Activated T-helper 1 cell treated with anti-CD3 and anti-CD28 coated beads, Interleukin-12 subunit alpha, Interleukin-12 subunit beta, Interleukin-2, Interleukin-4 antibody, amounts not matched to agents 30 ng/mL and 10 ng/mL and 1 ng/mL, durations not matched to agents 14 hours and 24 hours and 36 hours (primary cell): ENCODE measurements at places on chromosomes 3 and 15.

GRCh38 chr15:25181293-25182097 lies 226.7 kb downstream of the SNRPN start:
- no peak for DNase-seq

DNA sequence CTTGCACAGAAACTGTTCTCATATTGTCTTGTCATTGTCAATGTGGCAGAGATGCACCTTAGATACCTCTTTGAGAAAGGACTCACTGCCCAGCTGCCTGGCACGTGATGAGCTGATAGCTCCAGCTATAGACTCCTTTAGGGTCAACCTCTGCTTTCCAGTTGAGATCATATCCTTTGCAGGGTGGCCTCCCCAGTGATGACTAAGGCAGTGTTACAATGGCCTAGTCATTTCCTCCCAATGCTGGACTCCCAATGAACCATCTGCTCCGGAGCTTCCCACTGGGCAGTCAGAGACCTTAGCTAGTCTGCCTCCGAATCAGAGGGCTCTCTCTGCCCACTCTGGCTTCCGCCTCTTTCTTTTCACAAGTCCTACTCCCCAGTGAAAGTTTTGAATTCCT lies 79.5 kb downstream of the CHRD start:
- DNase-seq = no peak

GRCh38 chr3:46325645-46326300 lies 28.1 kb upstream of the CCR2 start:
- no peak for DNase-seq

- DNase-seq = no peak
Observed at GRCh38 chr3:175741951-175742350, 882.8 kb downstream of the NAALADL2 start.

GRCh38 chr3:87167628-87168456 lies 59.3 kb upstream of the CHMP2B start:
- DNase-seq = peak; percentile 16

DNA sequence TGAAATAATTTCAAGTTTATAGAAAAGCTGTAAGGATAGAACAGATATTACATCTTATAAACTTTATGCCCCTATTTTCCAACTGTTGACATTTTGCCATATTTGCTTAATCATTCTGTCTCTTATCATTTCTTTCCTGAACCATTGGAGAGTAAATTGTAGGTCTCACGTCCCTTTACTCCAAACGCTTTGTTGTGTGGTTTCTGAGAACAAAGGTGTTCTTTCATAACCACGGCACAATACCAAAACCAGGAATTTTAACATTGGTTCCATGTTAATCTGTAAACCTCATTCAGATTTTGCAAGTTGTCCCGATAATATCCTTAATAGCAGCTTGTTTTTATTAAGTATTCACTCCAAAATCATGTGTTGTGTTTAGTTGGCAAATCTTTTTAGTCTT lies 134.8 kb downstream of the AKAP13 start:
- no peak for DNase-seq

- no peak for DNase-seq
Observed at GRCh38 chr15:61724251-61724939, 335.9 kb downstream of the VPS13C start.

DNA sequence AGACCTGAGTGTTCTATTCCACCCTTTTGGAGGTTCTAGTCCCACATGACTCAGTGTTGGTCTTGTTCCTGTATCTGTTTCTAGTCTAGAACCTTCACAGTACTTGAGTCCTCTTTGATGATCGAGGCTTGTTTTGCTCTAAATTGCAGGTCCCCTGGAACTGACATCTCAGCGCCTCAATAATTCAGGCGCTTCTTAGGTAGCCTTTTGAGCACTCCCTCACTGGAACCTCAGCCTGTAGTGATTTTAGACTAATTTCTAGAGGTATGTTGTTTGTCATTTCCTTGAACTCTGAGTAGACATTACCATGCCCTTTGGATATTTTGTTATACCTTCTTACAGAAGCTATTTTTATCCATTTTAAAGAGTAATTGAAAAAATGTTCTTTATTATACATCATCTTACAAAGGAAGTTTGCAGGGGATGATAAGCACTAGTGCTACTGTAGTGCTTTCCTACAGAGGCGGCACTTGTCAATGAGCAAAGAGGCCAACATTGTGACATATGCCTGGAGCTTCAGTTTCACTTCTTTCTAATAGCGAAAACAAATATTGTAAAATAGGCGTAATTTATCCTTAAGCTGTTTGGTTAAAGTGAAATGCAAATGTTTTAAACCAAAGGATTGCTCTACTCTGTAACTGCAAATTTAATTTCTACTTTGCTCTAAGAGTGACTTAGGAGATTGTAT lies 75.7 kb downstream of the EFL1 start:
- DNase-seq = no peak

- no peak for DNase-seq
Observed at GRCh38 chr15:100932676-100933348, 13.7 kb downstream of the LRRK1 start.

DNA sequence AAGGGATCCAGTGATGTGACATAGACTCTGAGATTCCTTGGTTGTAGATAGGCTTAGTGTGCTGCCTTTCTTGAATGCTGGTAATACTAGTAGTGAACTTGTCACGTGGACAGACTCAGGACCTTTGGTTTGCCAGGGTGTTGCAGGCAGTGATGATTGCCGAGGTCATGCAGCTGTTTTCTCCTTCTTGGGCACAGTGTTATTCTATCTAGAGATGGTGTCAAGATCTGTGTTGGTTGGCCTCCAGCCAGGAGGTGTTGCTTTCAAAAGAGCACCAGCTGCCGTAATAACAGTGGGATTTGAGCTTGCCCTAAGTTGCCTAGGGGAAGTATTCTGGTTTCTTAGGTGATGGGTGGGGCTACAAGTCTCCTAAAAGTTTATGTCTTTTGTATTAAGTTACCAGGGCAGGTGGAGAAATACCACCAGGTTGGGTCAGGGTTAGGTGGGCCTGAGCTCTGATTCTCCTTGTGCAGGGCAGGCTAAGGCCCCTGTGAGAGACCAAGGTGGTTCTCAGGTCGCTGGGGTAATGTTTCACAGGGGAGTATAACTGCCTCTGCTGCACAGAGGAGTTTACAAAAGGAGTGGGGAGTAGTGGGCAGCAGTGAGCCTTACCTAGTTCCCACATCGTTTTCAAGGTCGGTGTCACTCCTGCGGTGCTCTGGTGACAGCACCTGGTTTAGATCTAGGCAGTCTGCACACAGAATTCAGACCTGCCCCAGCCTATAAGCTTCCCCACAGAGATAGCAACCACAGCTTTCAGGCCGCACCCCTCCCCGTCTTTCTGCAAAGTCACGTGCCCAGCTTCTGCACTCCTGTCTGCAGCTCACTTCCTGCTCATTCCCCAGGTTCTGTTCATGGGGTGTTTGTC lies 350.3 kb downstream of the DOCK3 start:
- DNase-seq = peak; percentile 65

- DNase-seq = no peak
Observed at GRCh38 chr3:134211797-134212196, 38.9 kb downstream of the RYK start.

DNA sequence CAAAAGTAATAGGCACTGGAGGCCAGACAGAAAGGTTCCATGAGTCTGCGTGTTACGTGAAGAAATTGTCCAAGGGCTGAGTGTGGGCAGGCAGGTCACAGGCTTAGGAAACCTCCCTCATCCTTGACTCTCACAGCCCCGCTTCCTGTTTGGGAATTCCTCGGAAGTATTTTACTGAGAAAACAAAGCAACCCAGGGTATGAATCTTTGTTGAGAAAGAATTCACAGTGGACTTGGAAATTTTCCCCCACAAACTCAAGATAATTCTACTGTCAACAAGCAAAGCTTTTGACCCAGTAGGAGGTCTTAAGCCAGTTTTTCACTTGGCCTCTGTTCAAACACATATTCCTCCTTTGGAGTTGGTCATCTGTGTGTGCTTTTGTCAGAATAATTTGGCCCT lies 377.1 kb upstream of the TPM1 start:
- DNase-seq = no peak

- no peak for DNase-seq
Observed at GRCh38 chr3:105503191-105503593, 136.5 kb downstream of the ALCAM start.

- no peak for DNase-seq
Observed at GRCh38 chr3:85626662-85627061, 667.9 kb downstream of the CADM2 start.

- no peak for DNase-seq
Observed at GRCh38 chr3:134897391-134898141, 102.5 kb downstream of the EPHB1 start.

- no peak for DNase-seq
Observed at GRCh38 chr15:27587810-27588209, 511.3 kb downstream of the OCA2 start.

DNA sequence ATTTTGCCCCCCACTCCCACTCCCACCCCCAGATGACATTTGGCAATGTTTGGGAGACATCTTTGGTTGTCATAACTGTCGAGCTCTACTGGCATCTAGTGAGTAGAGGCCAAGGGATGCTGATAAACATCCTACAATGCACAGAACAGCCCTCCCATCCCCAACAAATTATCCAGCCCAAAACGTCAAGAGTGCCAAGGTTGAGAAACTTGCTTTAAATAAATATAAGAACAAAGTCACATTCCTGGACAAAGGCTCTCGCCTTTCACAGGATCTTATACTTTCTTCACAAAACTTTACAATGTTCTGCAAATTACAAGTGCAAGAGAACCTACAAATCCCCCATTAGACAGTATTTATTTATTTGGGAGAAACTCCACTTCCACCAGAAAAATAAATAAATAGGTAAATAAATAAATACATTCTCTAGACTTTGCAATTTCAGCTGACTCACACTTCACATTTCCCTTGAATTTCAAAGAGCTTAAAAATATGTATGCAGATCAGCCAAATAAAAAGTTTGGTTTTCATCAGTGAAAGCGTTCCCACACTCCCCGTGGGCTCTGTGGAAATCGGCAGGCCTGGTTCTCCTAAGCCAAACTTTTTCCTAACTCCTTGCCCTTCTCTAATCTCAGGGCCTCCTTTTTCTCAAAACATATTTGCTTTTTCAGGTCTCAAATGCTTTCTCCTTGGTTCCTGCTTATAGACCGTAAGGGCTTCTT lies 12.7 kb upstream of the CPA3 start:
- no peak for DNase-seq

DNA sequence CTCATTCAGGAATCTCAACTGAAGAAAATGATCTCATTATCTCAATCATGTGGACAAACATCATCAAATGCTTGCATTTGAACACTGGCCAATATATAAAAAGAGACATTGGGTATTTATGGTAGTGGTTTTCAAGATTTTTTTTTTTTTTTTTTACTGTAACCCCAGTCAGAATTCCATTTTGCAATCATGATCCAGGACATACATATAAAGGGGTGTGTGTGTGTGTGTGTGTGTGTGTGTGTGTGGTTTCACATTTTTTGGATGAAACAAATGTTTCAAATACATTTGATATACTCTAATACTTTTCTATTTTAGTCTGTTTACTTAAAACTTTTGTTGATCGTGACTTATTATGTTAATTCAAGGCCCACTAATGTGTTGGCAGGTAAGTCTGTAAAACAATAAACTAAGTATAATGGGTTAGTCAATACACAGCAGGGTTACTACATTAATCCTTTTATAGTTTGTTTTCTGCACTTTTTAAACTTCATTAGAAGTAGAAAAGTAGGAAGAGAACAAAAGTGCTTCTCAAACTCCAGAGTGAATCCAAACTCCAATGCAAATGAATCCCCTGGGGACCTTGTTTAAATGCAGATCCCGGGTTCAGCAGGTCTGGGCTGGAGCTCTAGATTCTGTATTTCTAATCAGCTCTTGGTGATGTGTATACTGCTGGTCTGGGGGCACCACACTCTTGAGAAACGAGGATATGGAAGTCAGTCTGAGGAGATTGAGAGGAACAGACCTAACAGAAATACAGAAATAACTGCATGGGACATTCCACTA lies 17.6 kb downstream of the THRB start:
- no peak for DNase-seq

- no peak for DNase-seq
Observed at GRCh38 chr15:71493526-71493925, 316.8 kb upstream of the NR2E3 start.

DNA sequence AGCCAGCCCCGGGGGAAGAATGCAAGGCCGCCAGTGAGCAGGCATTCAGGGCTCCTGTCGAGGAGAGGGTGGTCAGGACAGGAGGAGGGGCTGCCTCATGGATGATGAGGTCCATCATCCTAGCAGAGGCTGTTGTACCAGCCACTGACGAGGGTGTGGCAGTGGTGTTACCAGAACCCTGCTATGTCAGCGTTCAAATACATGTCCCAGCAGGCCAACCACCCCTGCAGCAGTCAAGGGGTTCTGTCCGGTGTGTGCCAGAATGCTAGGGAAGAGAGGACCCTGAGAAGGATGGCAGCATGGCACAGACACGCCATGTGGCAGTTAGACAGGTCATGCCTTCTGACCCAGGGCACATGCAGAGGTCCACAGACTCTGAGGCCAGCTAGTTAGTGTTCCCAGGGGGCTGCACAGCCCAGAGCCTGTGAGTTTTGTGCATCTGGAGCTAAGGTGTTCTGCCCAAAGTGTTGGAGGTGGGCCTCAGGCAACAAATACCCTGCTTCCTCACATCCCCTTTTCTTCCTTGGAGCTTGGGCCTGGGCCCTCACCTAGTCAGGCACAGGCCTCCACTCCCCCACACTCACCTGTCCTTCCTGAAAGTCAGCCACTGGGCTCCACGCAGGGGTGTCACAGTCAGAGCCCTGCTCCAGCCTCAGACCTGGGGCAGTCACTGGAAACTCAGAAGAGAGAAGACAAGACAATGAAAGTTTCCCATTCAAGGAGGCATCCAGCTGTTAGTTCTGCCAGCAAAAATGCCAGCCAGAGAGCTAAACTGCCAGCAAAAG lies 7.8 kb downstream of the PAK6 start:
- no peak for DNase-seq
